Right ventricle myocardium superior (tissue), 1 donor: ENCODE measurements at places on chromosomes 5 and 9. TPM values are rescaled to one million over a fixed set of nuclear protein-coding genes. Genes with fewer than 3 reads are reported as not detected.

IL9 gene
- not detected for total RNA-seq

COL27A1 gene
- total RNA-seq: 8.0 TPM

TXNDC8 gene
- total RNA-seq: not detected

HSPB3 gene
- total RNA-seq: 596 TPM

GZMA gene
- total RNA-seq: 1.0 TPM

PRLR gene
- 0.86 TPM for total RNA-seq

LRRC14B gene
- 103 TPM for total RNA-seq

SLC4A9 gene
- not detected for total RNA-seq

LCN12 gene
- 2.1 TPM for total RNA-seq

SPARC gene
- 435 TPM for total RNA-seq

GRCh38 chr9:90420768-90421513 is 221.7 kb downstream of the DIRAS2 start:
- no peak for DNase-seq

GRCh38 chr9:78967596-78968217 is 604.1 kb upstream of the TLE4 start:
- DNase-seq: no peak

GRCh38 chr9:114098021-114098935 is 814 bp downstream of the KIF12 start:
- no peak for DNase-seq

- no peak for DNase-seq
These were observed 12.7 kb downstream of the PTPDC1 start for GRCh38 chr9:94096819-94097577.

GRCh38 chr5:21058289-21058688 is 1070.3 kb upstream of the CDH18 start:
- no peak for DNase-seq

DNA sequence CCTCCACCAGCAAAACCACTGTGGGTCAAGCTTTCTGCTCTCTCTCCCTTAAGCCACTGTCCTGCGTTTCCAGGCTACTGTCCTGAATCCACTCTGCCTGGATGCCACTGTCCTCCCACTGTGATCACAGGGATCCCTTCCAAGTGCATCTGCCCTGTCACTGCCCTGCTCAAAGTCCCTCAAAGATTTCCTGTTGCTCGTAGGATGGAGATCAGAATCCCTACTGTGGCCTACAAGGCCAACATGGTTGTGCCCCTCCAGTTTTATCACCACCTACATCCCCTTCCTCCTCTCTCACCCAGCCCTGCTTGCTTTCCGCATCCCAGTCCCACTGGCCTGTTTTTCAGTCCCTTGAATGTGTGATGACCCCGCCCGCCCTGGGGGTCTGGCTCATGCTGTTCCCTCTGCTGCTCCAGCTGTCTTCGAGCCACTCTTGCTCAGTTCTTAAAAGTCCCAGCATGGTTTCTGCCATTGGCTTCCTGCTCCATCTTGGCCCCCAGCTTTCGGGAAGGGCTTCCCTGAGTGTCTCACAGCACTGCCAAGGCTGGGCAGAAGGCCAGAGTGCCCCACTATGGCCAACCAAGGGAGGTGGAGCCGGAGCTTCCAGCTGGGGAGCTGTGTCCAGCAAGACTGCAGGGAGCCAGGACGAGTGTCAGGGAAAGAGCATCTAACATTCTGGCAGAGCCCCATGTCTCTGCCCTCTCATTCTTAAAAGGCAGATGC is 12.9 kb upstream of the FRRS1L start:
- DNase-seq: peak; percentile 60

DNA sequence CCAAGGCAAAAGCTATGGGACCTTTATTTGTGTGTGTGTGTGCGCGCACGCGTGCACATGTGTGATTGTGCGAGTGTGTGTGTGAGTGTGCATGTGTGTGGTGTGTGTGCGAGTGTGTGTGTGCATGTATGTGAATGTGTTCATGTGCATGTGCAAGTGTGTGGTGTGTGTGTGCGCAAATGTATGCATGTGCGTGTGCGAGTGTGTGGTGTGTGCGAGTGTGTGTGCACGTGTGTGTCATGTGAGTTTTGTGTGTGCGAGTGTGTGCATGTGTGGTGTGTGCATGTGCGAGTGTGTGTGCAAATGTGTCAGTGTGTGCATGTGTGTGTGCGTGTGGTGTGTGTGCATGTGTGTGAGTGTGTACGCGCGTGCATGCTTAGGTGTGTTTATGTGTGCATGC is 11.1 kb upstream of the GLT6D1 start:
- no peak for DNase-seq

- DNase-seq: no peak
These were observed 11.0 kb upstream of the EEIG1 start for GRCh38 chr9:127991757-127992274.

DNA sequence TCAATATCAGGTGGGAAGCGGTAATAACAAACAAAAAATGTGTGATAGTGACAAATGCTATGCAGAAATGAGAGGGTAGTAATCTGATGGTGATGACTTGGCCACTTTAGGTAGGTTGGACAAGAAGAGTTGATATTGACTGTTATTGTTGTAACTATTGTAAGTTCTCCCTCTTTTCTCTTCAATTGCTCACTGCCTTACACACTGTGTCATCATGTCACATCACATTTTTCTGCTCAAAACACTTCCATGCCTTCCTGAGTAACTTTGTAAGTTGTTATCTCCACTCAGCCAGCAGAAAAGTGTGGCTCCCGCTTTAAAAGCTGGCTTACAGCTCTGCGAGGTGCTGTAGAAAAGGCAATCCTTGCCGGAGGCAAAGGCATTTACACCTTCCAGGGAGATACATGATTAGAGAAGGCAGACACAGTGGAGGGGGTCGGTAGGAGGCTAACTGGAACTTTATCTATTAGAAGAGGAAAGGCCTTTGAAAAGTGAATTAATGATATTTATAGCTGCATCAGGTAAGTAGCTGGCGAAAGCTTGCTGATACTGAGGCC is 85.2 kb upstream of the CLINT1 start:
- DNase-seq: no peak

GRCh38 chr9:104256696-104257062 is 162.6 kb downstream of the SMC2 start:
- DNase-seq: no peak

DNA sequence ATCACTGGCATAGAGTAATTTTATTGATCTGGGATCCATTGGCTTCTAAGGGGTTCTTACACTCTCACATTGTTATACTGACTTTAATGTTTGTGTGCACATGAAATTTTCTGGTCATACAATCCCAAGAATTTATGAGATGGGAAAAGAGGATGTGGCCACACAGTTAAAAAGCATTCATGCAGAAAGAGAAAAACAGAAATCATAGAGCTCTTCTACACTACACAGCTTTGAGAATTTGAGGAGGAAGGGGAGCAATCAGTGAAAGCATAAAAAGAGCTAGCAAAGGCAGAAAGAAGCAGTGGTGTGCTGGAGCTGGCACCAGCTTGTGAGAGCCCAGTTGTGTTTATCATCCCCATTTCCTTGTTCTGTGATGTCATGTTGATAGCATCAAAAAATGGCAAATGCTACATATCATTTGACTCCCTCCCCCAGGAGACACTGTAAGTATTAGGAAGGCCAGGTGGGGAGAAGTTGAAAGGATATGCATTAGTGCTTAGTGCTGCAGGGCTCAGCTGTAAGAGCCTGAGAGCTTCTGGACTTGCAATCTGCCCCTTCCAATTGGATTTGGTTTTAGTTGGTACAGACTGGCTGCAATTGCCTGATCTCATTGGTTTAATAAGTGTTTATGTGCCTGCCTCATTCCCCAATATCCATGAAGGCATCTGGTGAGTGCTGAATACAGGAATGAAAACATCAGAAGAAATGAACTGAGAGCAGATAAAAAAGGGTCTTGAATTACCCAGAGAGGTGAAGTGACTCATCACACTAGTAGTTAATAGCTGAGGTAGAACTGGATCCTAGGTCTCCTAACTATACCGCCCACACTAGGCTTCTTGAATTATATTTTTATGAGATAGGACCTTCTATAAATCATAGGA is 30.9 kb downstream of the RHOBTB3 start:
- DNase-seq: no peak

GRCh38 chr5:42620579-42621216 is 135.9 kb upstream of the CCDC152 start:
- DNase-seq: no peak

GRCh38 chr9:89999534-90000370 is 394.9 kb downstream of the GADD45G start:
- peak; percentile 85 for DNase-seq

- DNase-seq: no peak
These were observed 77.0 kb upstream of the PLPP6 start for GRCh38 chr9:4585135-4585534.
